Pancreas (tissue), 10 donors: ENCODE measurements at places on chromosomes 13 and 19. TPM values are rescaled to one million over a fixed set of nuclear protein-coding genes. Genes with fewer than 3 reads are reported as not detected.

- DNase-seq: no peak
These were observed 50.2 kb downstream of the LRCH1 start for GRCh38 chr13:46603165-46603603.

GRCh38 chr13:24381541-24382265, 72.3 kb downstream of the C1QTNF9 start:
- DNase-seq: no peak

DNA sequence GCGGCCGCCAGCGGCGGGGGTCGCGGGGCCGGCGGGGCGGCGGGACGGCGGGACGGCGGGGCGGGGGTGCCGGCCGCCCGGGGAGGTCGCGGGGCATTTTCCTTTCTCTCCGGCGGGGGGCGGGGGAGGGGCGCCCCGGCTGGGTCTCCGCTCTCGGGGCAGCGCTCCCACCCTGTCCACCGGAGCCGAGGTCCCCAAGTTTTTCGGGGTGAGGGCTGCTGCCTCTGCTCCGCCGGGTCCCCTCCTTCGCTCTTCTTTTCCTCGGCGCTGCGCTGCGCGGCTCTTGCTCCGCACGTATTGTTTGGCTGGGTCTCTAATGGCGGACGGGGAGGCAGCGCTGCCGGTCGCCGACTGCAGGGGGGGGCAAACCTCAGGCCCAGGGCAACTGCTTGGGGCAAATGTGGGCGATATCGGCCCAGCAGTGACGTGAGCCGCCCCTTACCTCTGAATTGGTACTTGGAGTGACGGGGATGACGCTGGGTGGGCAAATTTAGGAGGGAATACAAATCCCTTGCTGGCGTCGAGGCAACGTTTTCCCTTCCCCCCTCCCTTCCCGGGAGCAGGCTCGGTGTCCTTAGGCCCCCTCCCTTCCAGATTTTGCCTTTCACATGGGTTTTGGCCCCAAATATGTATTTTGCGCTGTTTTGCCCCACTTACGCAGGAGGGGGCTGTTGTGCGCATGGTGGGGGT, 759 bp downstream of the ZMYM2 start:
- peak; percentile 85 for DNase-seq

DNA sequence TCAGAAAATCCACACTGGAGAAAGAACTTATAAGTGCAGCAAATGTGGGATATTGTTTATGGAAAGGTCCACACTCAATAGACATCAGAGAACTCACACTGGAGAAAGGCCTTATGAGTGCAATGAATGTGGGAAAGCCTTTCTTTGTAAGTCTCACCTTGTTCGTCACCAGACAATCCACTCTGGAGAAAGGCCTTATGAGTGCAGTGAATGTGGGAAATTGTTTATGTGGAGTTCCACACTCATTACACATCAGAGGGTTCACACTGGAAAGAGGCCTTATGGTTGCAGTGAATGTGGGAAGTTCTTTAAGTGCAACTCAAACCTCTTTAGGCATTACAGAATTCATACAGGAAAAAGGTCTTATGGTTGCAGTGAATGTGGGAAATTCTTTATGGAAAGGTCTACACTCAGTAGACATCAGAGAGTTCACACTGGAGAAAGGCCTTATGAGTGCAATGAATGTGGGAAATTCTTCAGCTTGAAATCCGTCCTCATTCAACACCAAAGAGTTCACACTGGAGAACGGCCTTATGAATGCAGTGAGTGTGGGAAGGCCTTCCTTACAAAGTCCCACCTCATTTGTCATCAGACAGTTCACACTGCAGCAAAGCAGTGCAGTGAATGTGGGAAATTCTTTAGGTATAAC, 12.0 kb upstream of the ZNF548 start:
- DNase-seq: no peak

DNA sequence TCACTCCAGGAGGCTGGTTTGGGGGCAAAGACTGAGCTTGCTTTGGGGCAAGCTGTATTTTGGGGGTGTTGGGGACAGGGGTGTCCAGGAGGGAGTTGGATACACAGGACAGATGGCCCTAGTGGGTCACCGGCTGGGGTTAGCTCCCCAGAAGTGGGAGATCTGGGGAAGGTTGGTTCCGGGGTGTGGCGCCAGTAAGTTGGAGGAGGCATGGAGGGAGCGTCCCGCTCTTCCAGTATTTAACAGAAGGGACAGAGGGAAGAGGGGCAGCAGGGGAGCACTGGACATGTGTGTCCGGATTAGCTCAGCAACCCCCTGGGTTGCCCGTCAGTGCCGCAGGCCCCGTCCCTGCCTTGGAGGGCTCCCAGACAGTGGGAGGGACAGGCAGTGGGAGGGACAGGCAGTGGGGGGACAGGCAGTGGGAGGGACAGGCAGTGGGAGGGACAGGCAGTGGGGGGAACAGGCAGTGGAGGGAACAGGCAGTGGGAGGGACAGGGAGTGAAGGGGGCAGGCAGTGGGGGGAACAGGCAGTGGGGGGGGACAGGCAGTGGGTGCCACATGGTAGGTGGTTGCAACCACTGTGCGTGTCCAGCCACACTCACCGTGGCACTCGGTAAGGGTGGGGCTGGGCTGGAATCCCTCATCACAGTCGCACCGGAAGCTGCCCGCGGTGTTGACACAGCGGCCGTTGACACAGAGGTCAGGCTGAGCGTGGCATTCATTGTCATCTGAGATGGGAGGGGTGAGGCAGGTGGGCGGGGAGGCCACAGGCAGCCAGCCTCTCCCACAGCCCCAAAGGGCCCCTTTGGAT, 33.2 kb downstream of the CCL25 start:
- DNase-seq: no peak

DNA sequence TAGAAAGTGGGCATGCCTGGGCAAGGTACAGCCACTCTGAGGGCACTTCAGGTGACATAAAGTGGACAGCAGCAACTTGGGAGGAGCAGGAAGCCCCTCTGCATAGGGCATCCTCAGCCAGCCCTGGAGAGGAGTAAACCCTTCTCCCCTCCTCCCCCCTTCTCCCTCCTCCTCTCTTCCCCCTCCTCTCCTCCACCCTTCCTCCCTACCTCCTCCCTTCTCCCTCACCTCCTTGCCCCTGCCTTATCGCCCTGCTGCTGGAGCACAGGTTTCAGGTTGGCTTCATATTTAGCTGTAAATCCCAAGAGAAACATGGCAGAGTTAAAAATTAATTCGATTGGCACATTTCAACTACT, 30.5 kb upstream of the ATP12A start:
- DNase-seq: no peak

ZIC5 gene
- not detected for total RNA-seq

TMIGD2 gene
- total RNA-seq: 0.28 TPM
